ENCODE measurements at places on chromosomes 6 and 20. TPM values are rescaled to one million over a fixed set of nuclear protein-coding genes. Genes with fewer than 3 reads are reported as not detected.

Gene ARG1
- total RNA-seq = not detected

GRCh38 chr20:32999603-33000250 lies 4.5 kb downstream of the SUN5 start:
- DNase-seq = no peak

Gene AMD1
- 73.2 TPM for total RNA-seq

Gene RAD21L1
- not detected for total RNA-seq

GRCh38 chr6:28251661-28252008 lies 434 bp downstream of the ZKSCAN4 start:
- DNase-seq = peak; percentile 48

Measured in activated CD4-positive, alpha-beta memory T cell treated with anti-CD3 and anti-CD28 coated beads, Interleukin-2, amount 10 ng/mL, durations not matched to agents 7 days and 5 days (primary cell).